ENCODE measurements at places on chromosomes 7 and 10.

- DNase-seq, result no peak
These were observed 31.6 kb downstream of the ST7 start for GRCh38 chr7:116984917-116985316.

- DNase-seq, result no peak
These were observed 234.1 kb downstream of the AUTS2 start for GRCh38 chr7:69832356-69832755.

- no peak for DNase-seq
These were observed 37.8 kb upstream of the FZD9 start for GRCh38 chr7:73395538-73396503.

GRCh38 chr10:96642973-96643372, 56.2 kb upstream of the TM9SF3 start:
- DNase-seq, result peak; percentile 39

- no peak for DNase-seq
These were observed 15.0 kb downstream of the SKIDA1 start for GRCh38 chr10:21510241-21511094.

GRCh38 chr7:130943336-130943901, 209.4 kb upstream of the KLF14 start:
- DNase-seq, result no peak

DNA sequence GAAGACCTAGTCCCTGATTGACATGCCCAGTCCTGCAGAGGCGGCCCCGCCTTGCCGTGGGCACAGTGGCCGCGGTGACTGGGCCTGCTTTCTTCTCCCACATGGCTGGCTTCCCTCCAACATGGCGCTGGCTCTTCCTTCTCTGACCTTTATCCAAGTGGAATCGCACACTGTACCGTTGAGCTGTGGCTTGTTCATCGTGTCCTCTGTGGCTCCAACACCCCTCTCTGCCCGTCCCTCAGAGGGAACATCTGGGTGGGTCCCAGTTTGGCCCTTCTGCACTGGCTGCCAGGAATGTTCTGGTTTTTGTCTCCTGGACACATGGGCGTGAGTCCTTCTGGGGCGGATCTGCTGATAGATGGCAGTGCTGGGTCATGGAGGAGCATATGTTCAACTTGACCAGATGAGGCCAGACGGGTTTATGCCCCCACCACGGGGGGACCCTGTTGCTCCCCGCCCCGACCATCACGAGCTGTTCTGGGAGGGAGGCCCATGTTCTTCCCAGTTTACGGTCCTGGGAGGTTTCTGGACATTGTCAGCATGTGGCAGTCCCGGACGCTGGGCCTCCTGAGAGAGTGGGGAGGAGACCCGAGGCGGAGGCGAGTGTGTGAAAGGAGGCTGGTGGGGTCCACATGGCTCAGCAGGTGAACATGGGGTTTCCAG, 63.5 kb downstream of the LHPP start:
- DNase-seq, result no peak

- no peak for DNase-seq
These were observed 18.8 kb downstream of the PTTG1IP2 start for GRCh38 chr7:90488220-90488619.

DNA sequence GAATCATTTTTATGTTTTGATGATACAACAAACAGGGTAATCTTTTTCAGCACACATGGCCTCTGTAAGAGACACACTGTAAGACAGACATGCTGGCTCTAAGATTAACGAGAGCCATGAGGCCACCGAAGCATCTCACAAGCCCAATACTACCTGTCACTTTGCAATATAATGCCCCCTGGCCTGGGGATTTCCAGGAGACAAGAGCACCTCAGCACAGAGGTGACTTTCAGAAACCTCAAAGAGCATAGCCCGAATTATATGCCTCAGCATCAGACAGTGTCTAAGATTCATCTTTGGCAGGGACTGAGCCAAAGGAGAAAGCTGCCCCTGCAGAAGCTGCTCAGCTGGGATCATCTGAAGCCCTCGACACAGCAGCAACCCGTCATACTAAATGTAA, 44.2 kb upstream of the TMEM213 start:
- no peak for DNase-seq

DNA sequence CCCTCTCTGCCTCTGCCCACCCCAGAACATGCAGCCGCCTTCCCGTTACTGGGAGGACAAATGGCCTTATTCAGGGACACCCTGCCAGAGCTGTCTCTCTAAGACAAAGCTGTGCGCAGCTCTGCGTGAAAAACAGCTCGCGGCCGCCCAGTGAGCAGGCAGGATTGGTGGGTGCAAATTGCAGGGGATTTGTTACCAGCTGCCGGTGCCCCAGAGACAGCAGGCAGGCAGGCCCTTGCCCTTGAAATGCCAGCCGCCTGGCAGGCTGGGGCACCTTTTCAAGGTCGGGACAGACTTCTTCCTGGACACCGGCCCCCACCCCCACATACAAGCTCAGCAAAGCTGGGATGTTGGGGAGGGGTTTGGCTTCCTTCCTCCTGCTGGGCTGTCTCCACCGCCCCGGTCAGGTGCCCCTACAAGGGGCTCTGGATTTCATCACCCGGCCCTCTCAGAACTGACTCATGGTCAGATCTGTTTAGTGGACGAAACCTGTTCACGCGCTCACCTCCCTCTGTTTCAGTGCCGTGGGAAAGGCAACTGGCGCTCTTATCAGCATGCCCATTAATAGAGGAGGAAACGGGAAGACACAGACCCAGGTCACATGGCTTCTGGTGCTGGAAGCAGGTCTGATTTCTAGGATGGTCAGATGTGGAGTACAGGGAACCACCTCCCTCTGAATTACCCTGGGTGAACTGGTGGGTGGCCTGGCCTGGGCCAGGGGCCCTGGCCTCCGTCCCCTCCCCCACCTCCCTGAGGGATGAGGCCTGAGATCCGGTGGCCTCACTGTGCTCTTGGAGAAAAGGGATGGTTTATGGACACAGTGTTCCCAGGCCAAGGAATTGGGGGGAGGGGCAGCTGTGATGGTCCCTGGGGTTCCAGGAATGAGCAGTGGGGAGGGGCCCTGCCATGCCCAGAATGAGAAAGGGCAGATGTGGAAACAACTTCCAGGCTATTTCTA, 123.9 kb upstream of the PPIF start:
- DNase-seq, result no peak

DNA sequence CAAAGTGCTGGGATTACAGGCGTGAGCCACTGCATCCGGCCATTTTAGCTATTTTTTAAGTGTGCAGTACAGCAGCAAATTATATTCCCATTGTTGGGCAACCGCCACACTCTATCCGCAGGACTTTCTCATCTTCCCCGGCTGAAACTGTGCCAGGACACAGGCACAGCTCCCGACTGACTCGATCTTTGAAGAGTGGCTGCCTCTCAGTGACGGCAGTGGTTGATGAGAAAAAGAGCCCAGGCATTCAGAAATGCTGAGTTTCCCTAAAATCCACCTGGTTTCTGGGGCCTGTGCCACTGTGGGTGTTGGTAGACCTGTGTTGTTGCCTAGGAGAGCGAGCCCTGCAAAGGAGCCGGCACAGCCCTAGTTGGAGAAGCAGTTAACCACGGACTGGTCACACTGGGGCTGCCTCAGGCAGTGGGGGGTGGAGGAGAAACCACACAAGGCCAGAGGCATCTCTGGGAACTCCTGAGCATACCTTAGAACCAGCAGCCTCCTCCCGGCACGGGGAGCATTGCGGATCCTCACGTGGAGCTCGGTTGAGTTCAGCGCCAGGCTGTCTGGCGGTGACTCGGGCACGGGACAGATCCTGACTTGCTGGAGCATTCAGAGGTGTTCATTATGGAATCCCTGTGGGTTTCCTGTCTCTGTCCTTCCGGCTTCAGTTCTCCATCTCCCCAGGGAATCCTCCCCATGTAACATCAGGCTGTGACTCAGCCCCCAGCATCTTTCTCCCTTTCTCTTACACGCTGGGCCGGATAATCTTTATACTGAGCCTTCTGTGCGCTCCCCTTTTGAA, 16.2 kb downstream of the PFKFB3 start:
- no peak for DNase-seq

DNA sequence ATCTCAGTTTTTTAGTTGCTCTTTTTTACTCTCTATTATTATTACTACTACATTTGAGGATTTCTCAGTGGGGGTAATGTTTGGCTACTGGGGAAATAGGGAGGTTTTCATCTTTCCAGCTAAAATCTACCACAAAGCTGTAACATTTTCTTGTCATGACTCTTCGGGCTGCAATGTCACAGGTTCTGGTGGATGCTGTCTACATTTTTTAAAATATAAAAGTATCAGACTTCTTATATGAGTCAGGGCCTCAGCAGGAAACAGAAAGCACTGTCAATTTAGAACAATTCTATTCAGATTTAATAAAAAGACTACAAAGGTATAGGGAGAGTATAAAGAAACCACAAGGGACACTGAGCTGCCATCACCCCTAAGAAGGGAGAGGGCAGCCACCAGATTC, 61.6 kb downstream of the DNAJC12 start:
- DNase-seq, result no peak

- no peak for DNase-seq
These were observed 20.9 kb downstream of the CD36 start for GRCh38 chr7:80659120-80660055.

GRCh38 chr7:31487071-31487470, 26.8 kb upstream of the ITPRID1 start:
- DNase-seq, result no peak

DNA sequence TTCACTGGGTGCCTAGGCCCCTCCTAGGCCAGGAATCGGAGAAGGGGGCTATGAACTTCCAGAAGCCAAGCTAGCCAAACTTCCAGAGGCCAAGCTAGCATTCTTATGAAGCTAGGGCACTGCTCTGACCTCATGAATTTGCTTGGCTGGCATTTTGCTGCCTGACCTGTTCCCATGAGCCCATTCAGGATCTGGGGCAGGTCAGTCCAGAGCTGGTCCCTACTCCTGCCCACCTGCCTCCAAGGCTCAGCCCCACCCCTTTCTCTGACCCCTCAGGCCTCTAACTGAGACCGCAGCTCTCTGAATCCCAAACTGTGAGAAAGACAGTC, 1.3 kb upstream of the PPIF start:
- DNase-seq, result no peak

Measured in stimulated activated CD4-positive, alpha-beta T cell treated with anti-CD3 and anti-CD28 coated beads, Interleukin-1b, Interleukin-23, amount 100 ng/mL, for 4 hours (primary cell).